ENCODE measurements at places on chromosomes 7 and 10. TPM values are rescaled to one million over a fixed set of nuclear protein-coding genes. Genes with fewer than 3 reads are reported as not detected.

DNA sequence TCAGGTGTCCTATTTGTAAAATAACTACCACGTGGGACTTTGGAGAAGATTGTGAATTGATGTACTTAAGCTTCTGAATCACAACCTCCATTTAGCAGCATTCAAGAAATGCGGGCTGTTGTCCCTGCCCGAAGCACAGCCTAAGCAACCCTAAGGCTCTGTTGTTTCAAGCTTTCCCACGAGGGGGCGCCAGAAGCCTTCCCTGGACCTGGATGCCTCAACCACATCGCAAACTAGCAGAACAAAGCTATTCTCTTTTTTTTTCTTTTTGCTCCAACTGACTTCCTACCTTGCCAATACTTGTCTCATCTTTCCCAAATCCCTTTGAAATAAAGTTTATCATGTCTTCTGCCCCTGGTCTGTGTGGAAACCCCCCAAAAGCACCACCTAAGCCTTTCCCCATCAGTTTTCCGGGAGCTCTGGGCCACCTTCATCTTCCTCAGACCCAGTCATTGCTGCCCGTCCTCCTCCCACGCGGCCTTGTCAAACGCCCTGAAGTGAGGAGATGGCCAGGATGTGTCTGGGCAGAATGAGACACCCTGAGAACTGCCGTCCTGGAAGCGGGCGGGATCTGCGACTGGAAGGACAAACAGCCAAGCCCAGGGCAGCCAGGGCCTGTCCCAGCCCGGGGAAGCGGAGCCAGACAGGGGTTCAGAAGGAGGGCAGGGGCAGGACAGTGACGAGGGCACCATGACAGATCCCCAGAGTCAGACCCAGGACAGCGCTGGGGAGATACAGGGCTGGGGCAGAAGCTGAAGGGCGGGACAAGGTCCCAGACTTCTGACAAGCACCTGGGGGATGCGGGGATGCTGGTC is 112.7 kb downstream of the SLIT1 start:
- ATAC-seq = peak; percentile 74

DNA sequence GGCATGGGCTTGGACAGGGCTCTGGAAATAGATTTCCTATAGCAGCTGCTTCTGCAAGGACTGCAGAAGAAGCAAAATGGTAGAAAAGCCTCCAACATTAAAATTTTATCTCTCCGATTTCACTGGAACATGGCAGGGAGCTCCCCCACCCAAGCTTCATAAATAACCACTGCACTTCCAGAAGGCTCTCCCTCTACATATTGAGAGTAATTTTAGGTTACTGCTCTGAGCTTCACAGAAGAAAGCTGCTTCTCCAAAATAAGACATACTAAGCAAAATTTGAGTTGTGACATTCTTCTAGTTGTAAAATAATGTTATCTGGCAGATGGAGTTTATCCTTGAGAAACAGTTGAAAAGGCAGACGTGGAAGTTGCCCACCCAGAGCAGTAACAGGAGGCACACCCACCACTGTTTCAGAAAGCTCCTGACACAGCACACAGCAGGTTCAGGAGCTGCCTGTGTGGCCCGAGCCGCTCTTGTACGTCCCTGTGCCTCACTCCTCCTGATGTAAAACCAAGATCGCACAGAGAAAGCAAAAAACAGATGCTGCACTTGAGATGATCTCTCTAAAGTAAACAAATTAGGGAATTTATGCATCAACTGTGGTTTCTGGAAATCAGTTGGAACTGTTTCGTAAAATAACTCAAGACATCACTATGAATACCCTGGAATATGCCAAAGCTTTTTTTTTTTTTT is 621.0 kb downstream of the PARD3 start:
- no peak for ATAC-seq

The HHEX gene
- total RNA-seq = 1.1 TPM

DNA sequence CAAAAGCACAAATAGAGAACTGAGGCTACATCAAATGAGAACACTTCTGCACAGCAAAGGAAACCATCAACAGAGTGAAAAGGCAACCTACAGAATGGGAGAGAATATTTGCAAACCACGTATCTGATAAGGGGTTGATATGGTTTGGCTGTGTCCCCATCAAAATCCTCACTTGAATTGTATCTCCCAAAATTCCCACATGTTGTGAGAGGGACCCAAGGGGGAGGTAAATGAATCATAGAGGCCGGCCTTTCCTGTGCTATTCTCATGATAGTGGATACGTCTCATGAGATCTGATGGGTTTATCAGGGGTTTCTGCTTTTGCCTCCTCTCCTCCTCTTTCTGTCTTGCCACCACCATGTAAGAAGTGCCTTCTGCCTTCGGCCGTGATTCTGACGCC is 120.6 kb upstream of the FRMD4A start:
- ATAC-seq = no peak

- ATAC-seq = no peak
Observed at GRCh38 chr10:94006591-94007550, 13.1 kb downstream of the PLCE1 start.

DNA sequence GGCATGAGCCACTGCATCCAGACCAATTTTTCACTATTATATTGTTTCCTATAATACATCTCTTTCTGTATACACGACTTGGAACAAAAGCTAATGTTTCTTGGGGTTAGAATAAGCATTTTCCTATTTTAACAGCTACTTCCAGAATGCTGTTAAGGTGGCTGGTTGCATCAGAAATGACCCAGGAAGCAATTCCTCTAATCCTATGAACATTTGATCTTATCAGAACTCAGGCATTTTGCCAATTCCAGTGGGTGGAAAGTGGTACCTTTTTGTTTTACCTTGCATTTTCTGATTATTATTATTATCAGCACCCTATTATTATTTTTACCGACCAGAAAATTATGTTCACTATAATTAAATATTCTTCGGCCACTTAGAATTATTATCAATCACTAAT is 73.3 kb downstream of the NDUFB2 start:
- ATAC-seq = no peak

GRCh38 chr7:117157241-117158209 is 165.3 kb downstream of the WNT2 start:
- peak; percentile 33 for ATAC-seq

The DOCK4 gene
- total RNA-seq = 6.5 TPM

- peak; percentile 39 for ATAC-seq
Observed at GRCh38 chr7:2116989-2117591, 115.7 kb downstream of the MAD1L1 start.

The EIF5AL1 gene
- 1.7 TPM for total RNA-seq

DNA sequence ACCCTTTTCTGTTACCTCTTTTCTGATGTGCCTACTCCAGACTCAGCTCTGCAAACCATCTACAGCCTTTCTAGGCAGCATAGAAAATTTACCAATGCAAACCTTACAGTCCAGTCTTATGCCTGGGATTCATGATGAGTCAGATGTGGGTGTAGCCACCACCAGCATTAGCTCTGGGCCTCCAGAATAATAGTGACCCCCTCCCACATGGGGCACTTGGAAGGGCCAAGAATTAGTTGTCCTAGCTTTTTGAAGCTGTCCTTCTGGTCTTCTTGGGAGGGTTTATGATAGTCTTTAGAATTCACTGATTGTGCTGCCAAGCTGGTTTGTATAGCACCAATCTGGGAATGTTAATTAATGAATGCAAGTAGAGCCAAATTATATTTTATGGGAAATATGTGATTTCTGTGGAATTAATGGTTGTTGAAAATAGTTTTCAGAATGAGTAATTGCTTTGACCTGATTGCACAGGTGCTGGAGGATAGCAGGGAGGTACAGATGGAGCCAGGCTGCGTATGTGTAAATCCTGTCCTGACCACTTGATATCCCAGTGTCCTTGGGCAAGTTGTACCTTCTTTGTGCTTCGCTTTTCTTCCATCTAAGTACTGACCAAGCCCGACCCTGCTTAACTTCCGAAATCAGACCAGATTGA is 94.8 kb downstream of the CPED1 start:
- ATAC-seq = peak; percentile 46

The SPDYE6 gene
- total RNA-seq = not detected

DNA sequence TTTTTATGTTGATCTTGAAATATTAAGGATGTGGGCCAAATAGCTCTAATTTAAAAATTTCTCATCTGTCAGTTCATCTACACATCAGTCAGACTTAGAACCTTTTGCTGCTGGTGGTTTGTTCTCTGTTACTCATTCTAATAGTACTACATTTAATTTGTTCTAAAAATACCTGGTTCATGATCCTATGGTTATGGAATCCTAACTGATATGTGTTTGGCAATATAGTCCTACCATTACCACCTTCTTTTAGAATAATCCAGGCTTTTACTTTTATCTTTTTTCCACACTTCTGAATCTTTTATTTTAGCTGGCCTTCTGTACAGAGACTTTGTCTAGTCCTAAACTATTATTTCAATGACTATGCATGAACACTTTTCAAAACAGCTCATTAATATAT is 116.9 kb downstream of the SVOPL start:
- no peak for ATAC-seq

GRCh38 chr10:37436357-37436756 is 311.0 kb downstream of the ANKRD30A start:
- peak; percentile 48 for ATAC-seq

DNA sequence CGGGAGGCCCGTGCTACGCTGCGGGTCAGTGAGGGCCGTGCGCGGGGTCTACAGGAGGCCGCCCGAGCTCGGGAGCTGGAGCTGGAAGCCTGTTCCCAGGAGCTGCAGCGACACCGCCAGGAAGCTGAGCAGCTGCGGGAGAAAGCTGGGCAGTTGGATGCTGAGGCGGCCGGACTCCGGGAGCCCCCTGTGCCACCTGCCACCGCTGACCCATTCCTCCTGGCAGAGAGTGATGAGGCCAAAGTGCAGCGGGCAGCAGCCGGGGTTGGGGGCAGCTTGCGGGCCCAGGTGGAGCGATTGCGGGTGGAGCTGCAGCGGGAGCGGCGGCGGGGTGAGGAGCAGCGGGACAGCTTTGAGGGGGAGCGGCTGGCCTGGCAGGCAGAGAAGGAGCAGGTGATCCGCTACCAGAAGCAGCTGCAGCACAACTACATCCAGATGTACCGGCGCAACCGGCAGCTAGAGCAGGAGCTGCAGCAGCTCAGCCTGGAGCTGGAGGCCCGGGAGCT is 7.0 kb downstream of the LZTS2 start:
- ATAC-seq = no peak

GRCh38 chr7:92831716-92832533 is 4.4 kb downstream of the CDK6 start:
- ATAC-seq = no peak

GRCh38 chr10:119543814-119544642 is 1.5 kb upstream of the RGS10 start:
- no peak for ATAC-seq

- peak; percentile 84 for ATAC-seq
Observed at GRCh38 chr10:102796407-102797176, 40.6 kb downstream of the CYP17A1 start.

The NANOS1 gene
- total RNA-seq = 1.3 TPM

The ADRA2A gene
- 0.44 TPM for total RNA-seq

The RET gene
- 0.20 TPM for total RNA-seq

The TLX1 gene
- not detected for total RNA-seq

The AKR1D1 gene
- not detected for total RNA-seq

DNA sequence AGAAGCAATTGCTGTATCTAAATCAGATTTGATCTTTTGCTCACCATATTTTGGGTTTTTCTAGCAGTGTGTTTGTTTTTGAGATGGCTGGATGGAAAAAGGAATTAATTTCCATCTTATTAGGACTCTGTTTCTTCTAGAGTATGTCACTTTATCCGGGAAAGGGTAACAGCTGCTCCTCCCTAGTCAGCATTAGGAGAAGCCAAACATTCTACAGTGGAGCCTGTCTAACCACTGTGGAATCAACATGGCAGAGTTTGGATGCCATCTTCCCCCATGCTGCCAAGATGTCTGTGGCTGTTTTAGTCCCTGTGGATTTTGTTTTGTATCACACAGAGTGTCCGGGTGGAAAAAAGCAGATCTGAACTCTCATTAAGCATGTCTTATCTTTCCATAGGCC is 16.0 kb upstream of the LMOD2 start:
- no peak for ATAC-seq

- no peak for ATAC-seq
Observed at GRCh38 chr7:156673454-156673853, 32.9 kb downstream of the RNF32 start.

The MRLN gene
- total RNA-seq = not detected

- ATAC-seq = no peak
Observed at GRCh38 chr7:133975130-133975529, 152.0 kb upstream of the LRGUK start.

The NUDT13 gene
- 1.0 TPM for total RNA-seq

The OPN4 gene
- total RNA-seq = not detected

DNA sequence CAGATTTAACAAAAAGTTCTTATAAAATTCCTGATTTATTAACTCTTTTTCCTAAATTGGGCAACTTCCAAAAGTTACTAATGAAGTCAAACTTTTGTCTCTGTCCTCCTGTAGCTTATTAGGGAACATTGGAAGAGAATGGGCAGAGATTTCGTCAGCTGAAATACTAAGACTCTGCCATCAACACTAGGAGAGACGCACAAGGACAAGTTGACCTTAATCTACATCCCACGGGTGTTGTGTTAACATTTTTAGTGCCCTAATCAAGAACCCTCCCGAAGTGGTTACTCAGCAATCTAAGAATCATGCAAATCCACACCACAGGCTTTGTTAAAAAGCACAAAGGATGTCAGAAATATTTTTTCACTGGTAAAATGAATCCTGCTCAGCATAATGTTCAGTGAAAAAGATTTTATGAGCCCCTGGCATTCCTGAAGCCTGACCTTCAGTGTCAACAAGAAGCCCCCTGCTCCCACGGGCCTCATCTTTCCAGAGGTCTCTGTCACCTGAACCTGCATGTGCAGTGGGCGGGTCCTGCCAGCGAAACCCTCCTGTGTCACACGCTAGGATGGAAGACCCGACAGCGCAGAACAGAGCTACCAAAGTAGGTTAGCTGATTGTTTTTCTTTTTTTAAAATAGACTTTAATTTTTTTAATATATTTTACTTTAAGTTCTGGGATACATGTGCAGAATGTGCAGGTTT is 70.6 kb upstream of the AKR1E2 start:
- ATAC-seq = no peak

GRCh38 chr10:118516716-118517115 is 78.7 kb downstream of the PRLHR start:
- no peak for ATAC-seq

Measured in esophagus mucosa (tissue), 1 donor.